NCI-H1417 treated with DMSO at 0.1 percent for 48 hours (cell line): ENCODE measurements at places on chromosomes 2 and 18.

DNA sequence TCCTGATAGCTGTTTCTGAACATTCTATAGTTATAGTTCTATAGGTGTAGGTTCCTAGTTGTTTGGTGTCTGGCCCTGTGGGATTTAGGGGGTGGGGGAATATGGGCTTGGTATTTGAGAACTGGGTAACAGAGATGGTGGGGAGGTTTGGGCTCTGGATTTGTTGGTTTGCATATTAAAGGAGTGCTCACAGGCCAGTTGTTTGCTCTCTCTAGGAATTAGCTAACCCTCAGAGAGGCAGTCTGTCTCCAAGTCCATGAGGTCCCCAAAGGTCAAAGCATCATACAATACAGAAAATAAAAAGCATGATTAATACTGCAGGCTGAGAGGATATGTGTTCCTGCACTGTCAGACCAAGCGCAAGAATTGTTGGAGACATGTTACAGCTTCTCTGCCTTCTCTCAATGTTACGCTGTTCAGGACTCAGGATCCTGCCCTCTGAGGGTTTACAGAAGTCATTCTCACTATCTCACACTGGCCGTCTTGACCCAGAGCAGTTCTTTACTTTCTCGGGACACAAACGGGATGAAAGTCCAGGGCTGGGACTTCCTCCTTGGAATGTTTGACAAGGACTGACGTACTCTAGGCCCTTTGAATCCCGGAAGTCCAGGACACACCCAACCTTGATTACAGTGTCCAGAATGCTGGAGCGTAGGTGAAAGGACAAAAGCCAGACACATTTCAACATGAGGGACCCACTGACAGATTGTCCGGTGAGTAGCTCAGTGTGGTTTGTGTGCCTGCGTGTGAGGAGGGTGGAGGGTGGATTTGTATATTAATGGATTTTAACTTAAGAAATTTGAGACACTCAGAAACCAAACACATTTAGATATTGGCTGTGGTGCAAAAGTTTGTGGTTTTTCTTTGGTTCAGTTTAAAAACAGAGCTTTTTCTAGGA lies at the start of gene NOSTRIN:
Gene NOSTRIN, plus strand, starts transcription at position 677 of the 898 bp plus-strand sequence. Its CDS starts 10 bp downstream, at position 687.
- no peak for DNase-seq

DNA sequence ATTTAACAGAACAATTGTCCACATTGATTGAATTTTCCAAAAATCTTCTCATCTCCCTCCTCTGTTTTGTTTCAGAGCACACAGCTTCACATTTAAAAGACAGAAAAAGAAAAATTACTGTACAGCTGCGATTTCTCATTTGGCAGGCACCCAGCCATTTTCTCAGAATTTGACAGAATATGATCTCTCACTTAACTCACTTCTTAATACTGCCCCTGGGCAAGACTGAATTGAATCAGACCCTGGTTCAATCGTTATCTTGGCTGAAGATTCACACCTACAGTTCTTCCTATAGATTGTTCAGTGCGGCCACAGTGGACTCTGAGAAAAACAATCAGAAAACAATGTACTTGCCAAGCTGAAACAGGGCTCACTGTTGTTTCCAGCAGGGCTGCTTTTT lies 90.2 kb upstream of the LHCGR start:
- no peak for DNase-seq

GRCh38 chr2:26054598-26055348 lies 20.9 kb downstream of the RAB10 start:
- DNase-seq = no peak

DNA sequence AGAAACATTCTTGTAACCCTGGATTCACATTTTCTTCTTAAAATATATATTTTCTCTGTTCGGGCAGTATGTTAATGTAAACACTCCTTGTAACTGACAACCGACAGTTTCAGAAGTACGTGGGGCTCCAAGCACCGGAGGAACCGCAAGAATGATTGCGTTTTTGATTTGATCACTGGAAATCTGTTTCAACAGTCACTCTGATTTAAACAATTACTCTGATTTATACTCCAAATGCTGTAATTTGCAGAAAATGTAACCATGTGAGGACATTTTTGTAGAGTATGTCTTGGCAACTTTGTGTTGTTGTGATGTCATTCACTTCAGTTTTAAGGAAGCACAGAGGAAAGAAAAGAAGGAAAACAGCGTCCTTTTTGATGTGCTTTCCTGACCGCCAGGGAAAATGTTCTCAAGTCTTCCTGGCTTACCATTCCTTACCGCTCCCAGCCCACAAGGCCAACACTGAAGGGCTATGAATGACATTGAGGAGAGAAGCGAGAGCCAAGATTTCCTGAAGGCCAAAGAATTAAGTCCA lies 77.7 kb downstream of the APOB start:
- no peak for DNase-seq

- peak; percentile 46 for DNase-seq
Measured at GRCh38 chr2:150939087-150939486, 322.6 kb downstream of the RBM43 start.

DNA sequence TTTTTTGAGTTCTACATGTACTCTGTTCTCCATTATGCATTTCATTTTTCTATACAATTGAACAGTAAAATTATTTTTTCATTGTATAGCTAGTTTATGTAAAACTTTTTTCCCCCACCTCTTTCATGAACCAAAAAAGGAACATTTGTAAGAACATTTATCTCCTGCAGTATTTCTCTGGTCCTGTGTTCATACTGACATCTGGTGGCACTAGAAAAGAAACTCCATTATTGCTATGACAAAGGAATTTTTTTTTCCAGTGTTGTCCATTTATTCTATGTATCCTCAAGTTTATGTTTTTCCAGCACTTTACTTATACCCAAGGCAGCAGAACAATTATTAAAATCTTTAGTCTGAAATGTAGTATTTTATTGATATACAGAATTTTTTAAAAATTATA lies 27.4 kb upstream of the CHAC2 start:
- DNase-seq = no peak

DNA sequence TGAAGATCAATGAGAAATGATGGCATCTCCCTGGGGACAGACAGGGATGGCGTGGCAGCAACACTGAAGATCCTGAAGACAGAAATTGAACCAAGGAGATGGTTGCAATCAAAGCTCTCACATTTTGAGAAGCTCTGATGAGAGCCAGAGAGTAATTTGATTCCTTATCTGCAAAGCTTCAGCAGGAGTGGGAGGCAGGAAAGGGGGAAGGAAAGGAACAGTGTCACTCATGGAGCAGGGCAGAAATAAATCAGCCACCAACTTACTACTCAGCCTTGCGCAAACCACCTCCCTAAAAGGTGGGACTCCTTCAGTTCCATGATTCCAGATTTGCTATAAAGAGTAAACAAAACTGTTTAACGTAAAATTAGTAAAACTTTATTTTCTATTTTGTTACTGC lies 119.2 kb downstream of the CACNB4 start:
- no peak for DNase-seq

GRCh38 chr2:140506606-140507005 lies 1624.2 kb downstream of the LRP1B start:
- DNase-seq = no peak

GRCh38 chr2:180205621-180206235 lies 198.6 kb upstream of the CWC22 start:
- no peak for DNase-seq

- DNase-seq = no peak
Measured at GRCh38 chr2:27727257-27727656, 44.3 kb upstream of the MRPL33 start.

DNA sequence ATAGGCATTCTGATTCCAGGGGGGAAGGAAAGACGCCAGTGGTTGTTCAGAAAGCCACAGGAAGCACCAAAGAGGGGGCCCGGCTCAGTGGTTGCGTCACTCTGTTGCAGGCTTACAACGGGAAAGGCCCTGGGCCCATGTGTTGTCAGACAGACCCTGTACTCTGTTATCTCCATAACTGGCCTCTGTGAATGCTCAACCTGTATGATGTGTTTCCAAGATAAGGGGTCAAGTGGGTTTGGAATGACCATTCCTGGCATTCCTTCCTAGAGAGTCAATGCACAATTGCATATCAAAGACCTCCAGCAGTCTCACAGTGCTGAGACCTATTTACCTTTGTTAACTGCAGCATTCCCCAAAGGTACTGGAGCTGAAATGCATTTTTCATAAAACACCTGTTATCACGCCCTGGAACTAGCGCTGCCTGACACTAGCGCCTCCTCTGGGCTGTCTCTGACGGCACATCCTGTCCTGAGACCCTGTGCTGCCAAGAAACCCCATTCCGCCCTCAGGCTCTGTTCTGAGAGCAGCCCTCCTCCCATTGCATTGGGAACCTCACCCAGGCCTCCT lies 13.2 kb upstream of the LRRFIP1 start:
- no peak for DNase-seq

DNA sequence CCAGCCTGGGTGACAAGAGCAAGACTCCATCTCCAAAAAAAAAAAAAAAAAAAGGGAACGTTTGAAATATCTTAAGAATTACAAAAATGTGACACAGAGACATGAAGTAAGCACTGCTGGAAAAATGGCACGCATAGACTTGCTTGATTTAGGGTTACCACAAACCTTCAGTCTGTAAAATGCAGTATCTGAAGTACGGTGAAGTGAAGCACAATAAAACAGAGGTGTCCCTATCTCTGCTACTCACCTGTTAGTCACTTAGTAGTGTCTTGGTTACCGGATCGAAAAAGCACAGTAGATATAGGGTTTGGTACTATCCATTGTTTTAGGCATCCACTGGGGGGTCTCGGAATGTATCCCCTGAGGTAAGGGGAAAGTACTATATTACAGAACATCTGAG lies 11.6 kb upstream of the GREB1L start:
- DNase-seq = no peak

- no peak for DNase-seq
Measured at GRCh38 chr2:7745369-7745768, 828.2 kb downstream of the RNF144A start.

- no peak for DNase-seq
Measured at GRCh38 chr2:50753234-50753633, 278.7 kb downstream of the NRXN1 start.

GRCh38 chr18:61694236-61694635 lies 198.6 kb downstream of the RNF152 start:
- DNase-seq = no peak

GRCh38 chr18:11655606-11655932 lies 33.5 kb upstream of the GNAL start:
- DNase-seq = no peak

DNA sequence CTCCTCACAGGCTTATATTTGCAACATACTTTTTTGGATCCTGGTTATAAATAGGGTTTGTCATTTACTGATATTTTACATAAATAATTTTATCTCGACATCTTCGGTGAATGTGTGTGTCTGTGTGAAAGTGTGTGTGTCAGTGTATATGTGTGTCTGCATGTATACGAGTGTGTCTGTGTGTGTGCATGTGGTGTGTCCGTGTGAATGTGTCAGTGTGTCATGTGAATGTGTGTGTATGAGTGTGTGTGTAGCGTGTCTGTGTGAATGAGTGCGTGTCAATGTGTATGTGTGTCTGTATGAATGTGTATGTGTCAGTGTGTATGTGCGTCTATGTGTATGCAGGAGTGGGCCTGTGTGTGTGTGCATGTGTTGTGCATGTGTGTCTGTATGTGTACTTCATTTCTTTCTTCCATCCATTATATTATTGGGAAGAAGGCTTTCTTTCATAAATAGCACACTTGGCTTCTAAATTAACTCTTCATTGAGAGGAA lies 161.6 kb downstream of the ST6GAL2 start:
- DNase-seq = no peak

DNA sequence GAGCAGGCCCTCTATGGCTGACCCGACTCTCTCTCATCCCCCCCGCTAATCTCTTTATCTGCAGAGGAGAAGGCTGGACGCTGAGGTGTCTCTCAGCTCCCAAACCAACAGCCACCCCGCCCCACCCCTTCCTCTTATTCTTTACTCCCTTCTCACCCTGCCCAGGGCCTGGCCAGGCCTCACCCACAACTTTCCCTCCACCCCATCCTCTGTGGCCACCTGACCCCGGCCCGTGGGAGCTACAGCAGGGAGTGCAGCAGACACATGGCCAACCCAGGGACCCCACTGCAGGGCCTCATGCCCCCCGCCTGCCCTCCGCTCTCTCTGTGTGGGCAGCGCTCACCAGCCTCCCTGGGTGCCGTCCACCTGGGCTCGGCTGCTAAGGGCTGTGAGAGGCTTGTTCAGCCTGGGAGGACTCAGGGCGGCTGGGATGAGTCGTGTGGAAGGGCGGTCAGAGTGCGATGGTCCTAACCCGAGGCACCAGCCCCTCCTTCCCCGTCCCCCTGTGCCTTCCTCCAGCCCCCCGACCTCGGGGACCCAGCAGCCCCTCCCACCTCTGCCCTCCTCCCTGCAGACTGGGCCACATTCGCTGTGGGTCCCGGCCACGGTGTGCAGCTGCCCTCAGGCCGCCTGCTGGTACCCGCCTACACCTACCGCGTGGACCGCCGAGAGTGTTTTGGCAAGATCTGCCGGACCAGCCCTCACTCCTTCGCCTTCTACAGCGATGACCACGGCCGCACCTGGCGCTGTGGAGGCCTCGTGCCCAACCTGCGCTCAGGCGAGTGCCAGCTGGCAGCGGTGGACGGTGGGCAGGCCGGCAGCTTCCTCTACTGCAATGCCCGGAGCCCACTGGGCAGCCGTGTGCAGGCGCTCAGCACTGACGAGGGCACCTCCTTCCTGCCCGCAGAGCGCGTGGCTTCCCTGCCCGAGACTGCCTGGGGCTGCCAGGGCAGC lies 6.8 kb downstream of the NEU4 start:
- no peak for DNase-seq

DNA sequence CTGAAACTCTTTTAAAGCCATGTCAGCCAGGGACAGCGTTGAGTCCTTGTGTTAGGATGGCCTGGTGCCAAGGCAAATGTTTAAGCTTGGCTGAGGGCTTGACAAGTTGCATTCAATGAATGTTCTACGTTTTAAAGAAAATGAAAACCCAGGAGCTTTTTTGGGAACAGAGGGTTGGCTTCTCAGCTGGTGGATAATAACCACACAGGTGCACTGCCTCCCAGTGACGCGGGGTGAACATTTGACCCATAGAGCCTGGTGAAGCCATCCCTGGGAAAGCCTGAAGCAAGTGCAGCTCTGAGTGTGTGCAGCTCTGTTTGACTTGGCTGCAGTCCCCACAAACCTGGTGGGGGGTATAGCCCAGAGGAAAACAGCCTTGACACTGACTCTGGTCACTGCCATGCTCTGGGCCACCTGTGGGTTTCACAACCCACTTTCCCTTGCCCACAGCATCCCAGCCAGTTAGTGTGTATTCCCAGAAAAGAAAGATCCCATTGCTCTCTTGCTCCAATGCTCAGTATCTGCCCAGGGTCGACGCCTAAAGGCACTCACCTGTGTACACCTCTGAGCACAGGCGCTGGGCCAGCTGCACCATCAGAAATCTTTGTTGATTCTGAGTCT lies 874.9 kb downstream of the RNF144A start:
- peak; percentile 83 for DNase-seq

DNA sequence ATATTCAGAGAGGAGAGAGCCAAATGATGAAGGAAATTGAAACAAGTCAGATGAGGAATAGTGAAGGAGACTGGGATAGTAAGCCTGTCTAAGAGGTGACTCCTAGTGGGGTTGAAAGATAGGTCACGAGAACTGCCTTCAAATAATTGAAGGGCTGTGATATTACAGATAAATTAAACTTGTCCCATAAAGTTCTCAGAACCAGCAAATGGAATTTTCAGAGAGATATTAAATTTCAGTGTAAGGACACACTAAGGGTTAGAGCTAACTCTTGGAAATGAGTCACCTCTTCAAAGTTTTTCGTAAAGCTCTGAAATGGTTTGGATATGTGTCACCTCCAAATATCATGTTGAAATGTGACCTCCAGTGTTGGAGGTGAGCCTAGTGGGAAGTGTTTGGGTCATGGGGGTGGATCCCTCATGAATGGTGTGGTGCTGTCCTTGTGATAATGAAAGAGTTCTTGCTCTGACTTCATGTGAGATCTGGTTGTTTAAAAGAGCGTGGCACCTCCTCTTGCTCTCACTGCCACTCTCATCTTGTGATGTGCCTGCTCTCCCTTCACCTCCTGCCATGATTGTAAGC lies 87.3 kb downstream of the BABAM2 start:
- no peak for DNase-seq
